Mesothelial cell of epicardium (in vitro differentiated cells): ENCODE measurements at places on chromosomes 12 and 14. TPM values are rescaled to one million over a fixed set of nuclear protein-coding genes. Genes with fewer than 3 reads are reported as not detected.

PPP1R36 gene
- total RNA-seq: 0.66 to 1.3 TPM (median 0.81 TPM) in 3 replicates

GRCh38 chr12:49942921-49943624 lies 7.5 kb upstream of the AQP2 start:
- H3K4me1 ChIP-seq: peaks cover 14% of the 10 kb centered on the region
- no peaks in the 10 kb centered on the region for H3K36me3 ChIP-seq
- no peak overlapping the region for H3K4me3 ChIP-seq

DNA sequence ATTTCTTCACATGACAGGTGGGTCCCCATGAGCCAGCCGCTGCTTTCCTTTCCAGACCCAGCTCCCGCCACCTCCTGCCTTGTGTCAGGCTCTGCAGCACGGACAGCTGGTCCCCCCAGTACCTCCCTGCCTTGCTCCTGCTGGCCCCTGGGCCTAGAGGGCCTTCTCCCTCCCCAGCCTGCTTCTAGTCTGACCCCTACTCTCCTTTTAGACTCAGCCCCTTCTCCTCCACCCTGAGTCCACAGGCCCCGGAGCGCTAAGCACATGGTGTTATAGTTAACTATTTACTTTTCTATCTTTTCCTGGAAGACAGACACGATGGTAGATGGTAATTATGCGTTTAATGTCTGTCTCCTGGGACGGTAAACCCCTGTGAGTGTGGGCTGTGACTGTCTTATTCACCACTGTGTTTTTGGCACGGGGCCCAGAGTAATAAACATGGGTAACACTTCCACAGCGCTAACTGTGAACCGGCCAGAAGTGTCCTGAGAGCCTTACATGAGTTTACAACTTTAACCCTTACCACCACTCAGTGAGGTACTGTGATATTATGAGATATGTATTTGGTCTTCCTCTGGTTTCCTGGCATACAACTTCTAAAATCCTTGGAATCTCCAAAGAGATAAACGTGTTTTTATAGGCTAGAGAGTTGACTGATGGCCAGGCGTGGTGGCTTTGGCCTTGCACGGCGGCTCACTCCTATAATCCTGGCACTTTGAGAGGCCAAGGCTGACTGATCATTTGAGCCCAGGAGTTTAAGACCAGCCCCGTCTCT lies 41.2 kb downstream of the DGLUCY start:
- H3K36me3 ChIP-seq: peaks cover 12% of the 10 kb centered on the region
- peaks cover 19% of the 10 kb centered on the region for H3K4me1 ChIP-seq
- H3K4me3 ChIP-seq: no peak overlapping the region
- H3K27me3 ChIP-seq: peaks cover 2% of the 10 kb centered on the region

DNA sequence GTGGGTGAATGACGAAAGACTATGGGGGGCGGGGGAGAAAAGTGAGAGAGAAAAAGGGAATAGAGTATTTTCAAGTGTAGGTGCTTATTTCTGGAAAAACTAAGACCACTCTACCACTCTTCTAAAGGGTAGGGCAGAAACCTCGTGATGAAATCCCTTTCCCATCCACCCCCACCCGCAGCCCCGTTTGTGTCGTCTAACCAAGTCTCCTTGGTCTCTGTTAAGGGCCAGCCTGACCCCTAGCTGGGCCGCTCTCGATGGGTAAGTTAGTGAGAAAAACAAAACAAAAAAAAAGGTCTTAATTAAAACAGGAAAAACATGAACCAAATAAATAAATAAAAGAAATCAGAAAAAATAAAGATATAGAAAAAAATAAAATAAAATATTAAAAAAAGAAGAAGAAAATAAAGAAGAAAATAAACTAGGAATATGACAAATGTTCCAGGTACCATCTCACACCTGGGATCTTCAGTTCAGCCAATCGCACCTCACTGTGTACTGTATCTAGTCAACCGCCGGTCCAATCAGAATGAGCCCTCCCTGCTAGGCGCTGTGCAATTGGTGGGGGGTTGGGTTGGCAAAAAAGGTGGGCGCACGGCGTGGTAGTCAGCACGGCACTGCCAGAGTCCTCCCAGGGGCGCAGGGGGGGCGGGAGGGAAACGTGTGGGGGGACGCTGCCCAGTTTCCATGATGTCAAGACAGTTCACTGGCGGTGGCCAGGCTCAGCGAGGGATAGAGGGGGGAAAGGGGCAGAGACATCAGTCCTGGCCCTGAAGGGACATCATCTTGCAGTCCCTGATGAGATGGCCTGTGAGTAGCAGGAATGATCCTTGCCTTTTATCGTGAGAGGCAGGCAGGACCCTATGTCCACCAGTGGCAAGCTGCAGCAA lies 9.8 kb upstream of the CDH24 start:
- H3K36me3 ChIP-seq: peaks cover 33% of the 10 kb centered on the region
- peaks cover 59% of the 10 kb centered on the region for H3K4me1 ChIP-seq
- DNase-seq: no peak
- no peak overlapping the region for H3K4me3 ChIP-seq
- H3K27me3 ChIP-seq: no peaks in the 10 kb centered on the region
- H3K27ac ChIP-seq: no peak overlapping the region

PTPRR gene
- 0.38 to 0.60 TPM (median 0.52 TPM) in 3 replicates for total RNA-seq

SLCO1C1 gene
- 0.58 to 1.2 TPM in 2 of 3 replicates, not detected in the other for total RNA-seq

GRCh38 chr12:6206327-6206726 lies 6.1 kb downstream of the CD9 start:
- H3K27ac ChIP-seq: no peak overlapping the region
- peaks cover 28% of the 10 kb centered on the region for H3K27me3 ChIP-seq
- no peak for DNase-seq
- no peak overlapping the region for H3K4me3 ChIP-seq
- H3K4me1 ChIP-seq: peaks cover 29% of the 10 kb centered on the region

FITM1 gene
- 0.75 to 1.5 TPM (median 1.0 TPM) in 3 replicates for total RNA-seq

RAD51AP1 gene
- total RNA-seq: 14.0 to 17.3 TPM (median 16.3 TPM) in 3 replicates

GRCh38 chr12:128204711-128205110 lies 62.3 kb upstream of the TMEM132C start:
- H3K4me3 ChIP-seq: no peak overlapping the region
- no peaks in the 10 kb centered on the region for H3K36me3 ChIP-seq

DNA sequence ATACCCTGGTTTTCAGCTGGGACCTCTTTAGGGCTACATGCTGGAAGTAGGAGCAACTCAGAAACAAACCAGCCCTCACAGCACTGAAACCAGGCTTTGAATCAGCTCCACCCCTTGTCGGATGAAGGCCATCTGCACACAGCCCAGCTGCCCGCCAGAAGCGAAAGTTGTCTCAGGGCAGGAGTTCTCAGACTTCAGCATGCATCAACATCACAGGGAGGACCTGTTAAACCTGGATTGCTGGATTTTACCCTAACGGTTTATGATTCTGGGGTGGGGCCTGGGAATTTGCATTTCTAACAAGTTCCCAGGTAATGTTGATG lies 10.9 kb downstream of the SYNDIG1L start:
- DNase-seq: no peak
- H3K27me3 ChIP-seq: peaks cover 31% of the 10 kb centered on the region
- no peak overlapping the region for H3K4me3 ChIP-seq
- no peaks in the 10 kb centered on the region for H3K36me3 ChIP-seq

- DNase-seq: no peak
- no peak overlapping the region for H3K4me3 ChIP-seq
- H3K27ac ChIP-seq: no peak overlapping the region
- H3K4me1 ChIP-seq: peaks cover 11% of the 10 kb centered on the region
- no peaks in the 10 kb centered on the region for H3K36me3 ChIP-seq
These were observed 710.4 kb upstream of the FLRT2 start for GRCh38 chr14:84819528-84819927.
